ENCODE measurements at places on chromosomes 4 and X.

- no peak for DNase-seq
Measured at GRCh38 chr4:94448815-94449375, 2.8 kb upstream of the PDLIM5 start.

- DNase-seq, result peak; percentile 55
Measured at GRCh38 chrX:84415140-84415539, 87.1 kb downstream of the HDX start.

DNA sequence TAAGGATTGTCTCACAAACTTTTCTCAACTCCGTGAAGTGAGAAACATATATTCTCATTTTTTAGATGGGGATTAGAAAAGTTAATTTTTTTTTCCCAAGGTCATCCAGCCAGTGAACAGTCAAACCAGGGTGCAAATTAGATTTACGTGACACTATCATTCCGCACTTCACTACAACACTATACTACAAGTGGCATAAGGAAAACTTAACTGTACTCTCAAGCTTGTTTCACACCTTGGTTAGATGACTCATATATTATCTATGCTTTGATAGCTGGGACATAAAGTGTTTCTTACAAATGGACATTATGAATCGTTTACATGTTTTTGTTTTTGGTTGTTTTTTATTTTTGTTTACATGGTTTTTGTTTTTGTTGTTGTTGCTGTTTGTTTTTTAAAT lies 525.7 kb downstream of the PPARGC1A start:
- DNase-seq, result no peak

- DNase-seq, result no peak
Measured at GRCh38 chr4:16641971-16642370, 256.5 kb downstream of the LDB2 start.

DNA sequence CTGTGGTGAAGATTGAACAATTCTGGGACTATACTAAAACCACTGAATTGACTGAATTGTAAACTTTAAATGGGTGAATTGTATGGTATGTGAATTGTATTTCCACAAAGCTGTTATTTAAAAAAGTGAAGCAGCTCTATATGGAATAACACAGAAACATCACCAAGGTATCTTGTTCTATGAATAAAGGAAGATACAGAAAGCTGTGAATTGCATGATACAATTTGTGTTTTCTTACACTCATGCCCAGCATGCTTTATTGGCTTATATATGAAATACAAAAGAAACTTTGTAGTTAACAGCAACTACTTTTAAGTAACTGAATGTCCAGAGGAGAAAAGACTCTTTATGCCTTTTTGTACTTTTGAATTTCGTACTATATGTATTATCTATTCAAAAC lies 11.5 kb downstream of the CBR4 start:
- DNase-seq, result no peak

DNA sequence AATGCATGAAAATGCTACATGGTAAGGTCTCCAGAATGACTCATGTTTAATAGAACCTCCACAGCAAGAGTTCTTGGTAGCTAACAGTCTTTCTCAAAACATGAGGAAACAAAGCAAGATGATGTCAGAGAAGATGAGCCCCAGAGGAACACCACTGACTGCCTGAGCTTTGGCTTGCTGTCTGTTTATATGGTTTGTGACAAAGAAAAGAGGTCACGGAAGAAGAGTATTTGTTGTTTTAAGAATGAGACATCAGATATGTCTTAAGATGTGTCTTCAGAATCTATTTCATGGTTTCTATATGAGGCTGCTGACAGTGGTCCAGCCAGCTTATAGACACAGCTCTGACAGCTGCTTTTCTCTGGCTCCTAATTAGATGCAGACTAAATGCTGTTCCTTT lies 18.8 kb upstream of the AREG start:
- no peak for DNase-seq

All from inflammatory macrophage treated with lipopolysaccharide for 4 hours (primary cell).